ENCODE measurements at places on chromosomes 4 and X. TPM values are rescaled to one million over a fixed set of nuclear protein-coding genes. Genes with fewer than 3 reads are reported as not detected.

DNA sequence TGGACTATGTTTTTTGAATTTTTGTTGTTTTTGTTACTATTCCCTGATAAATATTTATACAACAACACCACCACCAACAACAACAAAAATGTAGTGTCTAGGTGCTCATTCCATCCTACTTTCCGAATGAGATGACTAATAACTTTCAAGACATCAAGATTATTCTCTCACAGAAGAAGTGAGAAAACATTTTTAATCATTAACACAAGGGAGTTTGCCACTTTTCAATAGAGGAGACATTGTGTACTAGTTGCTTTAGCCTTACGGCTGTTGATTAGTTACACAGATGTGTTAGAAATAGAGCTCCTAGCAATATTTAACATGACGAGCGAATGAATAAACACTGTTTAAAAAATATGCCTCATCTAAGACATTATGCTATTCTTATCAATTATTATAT, 898.8 kb downstream of the C4orf33 start:
- no peak for DNase-seq

The CLCN4 gene
- total RNA-seq, result 6.7 TPM

The ADH1C gene
- total RNA-seq, result 184 TPM

The PRDM8 gene
- total RNA-seq, result 8.8 TPM

GRCh38 chr4:145686991-145687390, 7.0 kb downstream of the C4orf51 start:
- no peak for DNase-seq

GRCh38 chrX:18707426-18708049, at the start of gene PPEF1:
TSS of gene PPEF1 (plus strand) at chrX:18707645. CDS start at chrX:18707781, 136 bp downstream.
- DNase-seq, result no peak

- DNase-seq, result no peak
These were observed 15.8 kb upstream of the PDE6B start for GRCh38 chr4:609400-610050.

GRCh38 chr4:53119680-53120079, 246.2 kb downstream of the SCFD2 start:
- DNase-seq, result peak; percentile 41

DNA sequence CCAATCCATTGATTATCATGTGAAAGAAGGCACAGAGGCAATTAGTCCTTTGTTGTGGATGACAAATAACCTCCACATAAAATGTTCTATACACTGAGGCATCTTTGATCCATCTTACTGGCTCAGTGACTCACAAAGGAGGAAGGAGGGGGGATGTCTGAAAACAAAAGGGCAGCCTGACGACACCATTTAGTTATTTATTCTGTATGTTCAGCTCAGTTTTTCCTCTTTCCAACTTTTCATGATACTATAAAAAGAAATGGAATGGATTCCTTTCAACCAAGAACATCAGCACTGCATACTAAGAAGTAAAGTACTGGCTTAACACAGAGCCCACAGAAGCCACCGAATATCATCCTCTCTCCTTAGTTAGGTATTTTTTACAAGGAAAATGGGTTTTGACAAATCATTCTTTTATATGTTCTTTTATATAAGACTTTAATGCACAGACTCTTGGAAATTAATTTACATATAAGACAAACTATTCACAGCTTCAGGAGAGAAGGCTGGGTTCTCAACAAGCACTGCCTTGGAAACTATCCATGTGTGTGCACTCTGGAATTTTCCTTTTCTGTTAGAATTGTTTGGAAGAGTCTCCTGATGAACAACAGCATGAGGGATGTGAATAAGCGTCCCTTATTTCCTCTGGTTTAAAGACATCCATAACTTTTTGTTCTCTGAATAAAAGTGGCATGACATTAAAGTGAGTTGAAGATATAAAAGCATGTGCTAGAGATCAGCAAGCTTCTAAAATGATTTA, 135.6 kb downstream of the TSPAN5 start:
- no peak for DNase-seq

The CTPS2 gene
- total RNA-seq, result 16.2 TPM

The GPC4 gene
- 27.2 TPM for total RNA-seq

The GASK1B gene
- total RNA-seq, result 72.0 TPM

All from tibial nerve (tissue), 4 donors.